ENCODE measurements at places on chromosomes 12 and 14.

DNA sequence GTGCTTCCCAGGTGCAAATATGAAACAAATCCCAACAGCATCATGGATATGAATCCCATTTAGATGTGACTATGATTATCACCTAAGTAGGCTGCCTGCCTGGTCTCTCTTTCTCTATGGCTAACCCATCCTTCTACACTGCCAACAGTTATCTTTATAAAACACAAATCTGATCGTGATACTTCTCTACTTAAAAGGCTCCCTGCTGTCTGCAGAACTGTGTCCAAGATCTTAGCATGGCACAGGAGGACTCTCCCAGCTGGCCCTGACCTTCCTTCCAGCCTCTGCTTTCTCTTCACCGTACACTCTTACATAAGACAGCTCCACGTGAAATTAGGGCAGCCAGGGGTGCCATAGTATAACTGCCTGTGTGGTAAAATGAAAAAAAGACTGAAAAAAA is 3.5 kb upstream of the SRGAP1 start:
- no peak for DNase-seq

DNA sequence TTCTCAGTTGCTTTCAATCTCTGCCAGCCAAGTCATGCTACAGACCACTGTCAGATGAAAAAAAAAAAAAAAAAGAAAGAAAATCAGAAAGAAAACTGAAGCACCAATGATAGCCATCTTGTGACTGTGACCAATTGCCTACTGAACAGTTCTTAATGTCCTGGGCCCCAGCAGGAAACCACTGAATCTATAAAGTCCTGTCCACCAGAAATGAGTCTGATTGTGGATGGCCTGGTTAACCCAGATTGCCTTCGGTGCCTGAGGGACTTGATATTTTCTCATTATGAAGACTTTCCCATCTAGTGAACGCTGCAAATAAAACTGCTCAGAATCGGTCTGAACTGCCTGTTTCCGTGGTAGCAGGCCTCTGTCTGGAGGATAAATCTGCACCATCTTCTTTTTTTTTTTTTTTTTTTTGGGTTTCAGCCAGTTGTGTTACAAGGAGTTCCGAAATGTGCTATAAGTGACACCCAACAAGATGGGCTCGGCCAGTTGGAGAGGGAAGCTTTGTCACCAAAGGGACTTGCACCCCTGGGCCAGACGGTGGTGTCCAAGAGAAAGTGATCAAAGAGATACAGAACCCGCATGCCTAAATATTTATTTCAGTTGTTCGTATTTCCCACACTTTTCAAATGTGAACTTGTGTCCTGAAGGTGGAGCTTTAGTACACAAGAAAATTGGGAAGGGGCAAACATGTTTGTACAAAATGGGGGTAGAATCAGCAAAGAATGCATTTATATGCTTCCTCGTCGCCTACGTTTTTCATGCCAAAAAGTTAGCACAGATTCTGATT is 3.0 kb upstream of the PLXNC1 start:
- no peak for DNase-seq

GRCh38 chr14:60349663-60350365 is 100.8 kb downstream of the PPM1A start:
- no peak for DNase-seq

- DNase-seq: no peak
These were observed 105.3 kb downstream of the PTPRQ start for GRCh38 chr12:80549298-80549697.

DNA sequence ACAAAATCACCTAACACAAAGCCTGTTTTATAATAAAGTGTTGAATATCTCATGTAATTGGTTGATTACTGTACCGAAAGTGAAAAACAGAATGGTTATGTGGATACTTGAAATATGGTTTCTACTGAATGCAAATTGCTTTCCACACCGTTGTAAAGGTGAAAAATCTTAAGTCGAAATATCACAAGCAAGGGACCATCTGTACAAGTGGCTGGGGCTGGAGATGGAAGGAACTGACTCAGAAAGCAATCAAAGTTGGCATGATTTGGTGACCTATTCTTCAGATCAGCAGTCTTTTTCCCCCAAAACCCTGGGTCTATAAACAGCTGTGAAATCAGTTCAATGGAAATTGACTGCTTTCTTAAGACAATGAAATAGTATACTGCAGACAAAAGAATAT is 3.6 kb downstream of the CBX5 start:
- no peak for DNase-seq

DNA sequence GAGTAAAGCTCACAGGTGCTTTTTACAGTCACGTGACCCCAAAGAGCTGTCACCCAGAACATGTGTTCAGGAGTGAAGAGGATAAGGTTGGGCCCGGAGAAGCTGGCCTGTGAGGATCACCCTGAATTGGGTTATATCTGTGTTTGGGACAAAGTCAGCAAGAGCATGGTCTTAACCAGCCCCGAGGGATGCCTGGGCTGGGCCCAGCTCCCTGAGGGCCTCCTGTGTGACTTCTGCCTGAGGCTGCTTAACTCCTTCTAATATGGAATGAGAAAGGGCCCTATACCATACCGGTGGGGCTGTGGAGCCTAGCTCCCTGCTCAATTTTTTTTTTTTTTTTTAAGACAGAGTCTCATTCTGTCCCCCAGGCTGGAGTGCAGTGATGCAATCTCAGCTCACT is 2.5 kb downstream of the CDCA4 start:
- DNase-seq: no peak

- DNase-seq: no peak
These were observed 42.7 kb upstream of the FLRT2 start for GRCh38 chr14:85487215-85487614.

DNA sequence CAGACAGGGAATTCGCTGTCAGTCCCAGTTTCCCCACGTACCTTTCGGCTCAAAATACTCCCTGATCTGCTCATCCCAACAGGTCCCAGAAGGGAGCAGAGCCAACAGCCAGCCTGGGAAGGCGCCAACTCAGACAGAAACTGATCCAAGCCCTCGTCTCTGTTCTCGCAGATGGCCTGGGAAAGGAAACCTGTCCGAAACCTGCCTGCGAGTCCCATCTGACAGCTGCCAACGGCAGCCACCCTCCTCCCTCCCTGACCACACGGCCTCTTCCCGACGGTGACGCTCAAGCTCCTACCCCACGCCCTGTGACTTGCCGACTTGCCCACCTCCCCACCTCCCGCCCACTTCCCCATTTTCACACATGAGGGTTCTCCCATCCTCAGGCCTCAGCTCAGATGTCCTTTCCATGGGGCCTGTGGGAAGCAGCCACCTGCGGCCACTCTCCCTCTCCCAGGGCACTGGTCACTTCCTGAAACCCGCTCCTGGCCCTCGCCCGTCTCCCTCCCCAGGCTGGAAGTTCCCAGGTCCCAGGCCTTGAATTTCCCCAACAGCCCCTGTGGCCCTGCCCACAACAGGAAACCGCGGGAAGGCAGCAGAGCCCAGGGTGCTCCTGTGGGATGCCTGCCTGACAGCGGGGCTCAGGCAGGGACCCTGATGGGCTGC is 60.9 kb upstream of the FBRSL1 start:
- DNase-seq: no peak

DNA sequence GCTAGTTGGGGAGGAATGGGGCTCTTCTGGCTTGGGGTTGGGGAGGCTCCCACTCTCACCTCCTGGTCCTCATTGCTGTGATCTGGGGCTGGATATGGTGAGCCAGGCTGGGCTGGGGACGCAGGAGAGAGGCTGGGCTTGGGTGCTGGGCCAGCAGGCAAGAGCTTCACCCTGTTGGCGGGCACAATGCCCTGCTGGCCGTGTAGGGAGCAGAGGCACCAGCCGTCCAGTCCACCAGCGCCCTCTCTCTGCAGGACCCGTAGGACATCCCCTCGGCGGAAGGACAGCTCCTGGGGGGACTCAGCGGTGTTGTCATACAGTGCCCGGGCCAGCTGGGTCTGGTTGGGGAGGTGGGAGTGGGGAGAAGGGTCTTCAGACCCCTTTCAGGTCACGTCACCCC is 4.5 kb downstream of the EFS start:
- DNase-seq: peak; percentile 54

- DNase-seq: no peak
These were observed 772.9 kb downstream of the MED13L start for GRCh38 chr12:115504306-115505290.

- DNase-seq: peak; percentile 64
These were observed 10.9 kb downstream of the LRTM2 start for GRCh38 chr12:1830981-1831963.

DNA sequence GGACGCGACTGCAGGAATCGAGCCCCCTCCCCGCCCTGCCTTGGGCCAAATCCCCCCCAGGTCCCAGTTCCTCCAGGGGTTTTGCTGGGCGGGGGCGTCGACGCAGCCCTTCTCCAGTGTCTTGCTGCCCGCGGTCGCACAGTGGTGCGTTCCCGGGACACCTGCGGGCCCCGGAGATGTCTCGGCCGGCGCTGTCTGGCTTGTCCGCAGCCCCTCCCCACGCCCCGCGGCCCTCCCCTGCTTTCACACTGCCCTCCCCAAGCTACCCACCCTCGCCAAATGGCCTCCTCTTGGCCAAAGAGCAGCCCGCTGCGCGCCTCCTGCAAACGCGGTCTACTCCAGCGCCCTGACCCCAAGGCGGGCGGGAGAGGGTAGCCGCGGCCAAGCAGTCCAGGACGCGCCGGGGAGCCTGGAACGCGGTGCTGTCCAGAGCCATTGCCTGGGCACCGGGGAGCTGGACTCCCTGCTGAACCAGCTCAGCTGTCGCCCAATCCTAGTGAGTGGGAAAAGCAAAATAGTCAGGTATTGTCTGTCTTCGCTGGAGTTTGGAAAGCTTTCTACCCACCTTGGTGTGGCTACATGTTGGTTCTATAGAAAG is 122.0 kb downstream of the AACS start:
- DNase-seq: no peak

- DNase-seq: peak; percentile 72
These were observed 657 bp downstream of the PEBP1 start for GRCh38 chr12:118136559-118137003.

- no peak for DNase-seq
These were observed 58.8 kb downstream of the PIK3C2G start for GRCh38 chr12:18320036-18320617.

GRCh38 chr14:96255501-96256366 is at the start of gene BDKRB1:
Gene BDKRB1, plus strand, starts transcription at chr14:96256210. Its CDS starts 7,473 bp downstream, at chr14:96263683.
- DNase-seq: no peak

DNA sequence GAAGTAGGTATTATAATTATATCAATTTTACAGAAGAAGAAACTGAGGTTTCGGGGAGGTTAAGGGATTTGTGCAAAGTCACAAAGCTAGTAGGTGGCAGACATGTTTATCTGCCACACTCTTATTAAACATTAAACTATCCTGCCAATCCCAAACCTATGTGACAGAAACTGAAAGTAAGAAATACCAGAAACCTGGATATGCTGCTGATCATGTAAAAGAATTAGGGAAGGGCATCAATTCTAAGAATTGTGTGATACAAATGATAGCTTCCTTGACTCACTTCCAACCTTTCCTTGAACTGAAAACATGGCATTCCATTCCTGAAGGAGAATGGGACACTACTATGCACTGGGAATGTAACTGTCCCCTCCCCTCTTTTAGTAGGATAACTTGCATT is 16.9 kb downstream of the TAOK3 start:
- DNase-seq: no peak

DNA sequence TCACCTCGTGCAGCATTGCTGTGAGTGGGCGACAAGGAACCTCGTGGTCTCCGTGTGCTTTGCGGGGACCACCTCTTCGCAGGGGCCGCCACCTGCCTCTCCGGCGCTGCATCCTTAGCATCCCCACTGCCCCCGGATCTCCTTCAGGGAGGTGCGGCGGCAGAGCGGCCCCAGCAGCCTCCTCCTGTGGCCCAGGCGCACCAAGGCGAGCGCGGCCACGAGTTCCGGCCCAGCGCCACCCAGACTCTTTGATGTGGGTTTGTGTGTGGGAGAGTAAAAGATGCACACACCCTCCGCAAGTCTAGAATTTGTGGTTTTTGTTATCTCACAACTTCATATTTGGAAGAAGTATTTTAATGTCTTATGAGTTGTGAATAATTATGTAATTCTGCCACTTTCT is 118.8 kb upstream of the DIO3 start:
- no peak for DNase-seq

GRCh38 chr12:2384029-2384386 is 331.2 kb downstream of the CACNA1C start:
- no peak for DNase-seq

GRCh38 chr12:30323008-30323407 is 372.7 kb downstream of the IPO8 start:
- DNase-seq: no peak

GRCh38 chr12:121337416-121337815 is 14.8 kb downstream of the ANAPC5 start:
- no peak for DNase-seq

- no peak for DNase-seq
These were observed 150.9 kb downstream of the TBX5 start for GRCh38 chr12:114254998-114255397.

- DNase-seq: no peak
These were observed 27.3 kb upstream of the OSBPL8 start for GRCh38 chr12:76586764-76587395.

DNA sequence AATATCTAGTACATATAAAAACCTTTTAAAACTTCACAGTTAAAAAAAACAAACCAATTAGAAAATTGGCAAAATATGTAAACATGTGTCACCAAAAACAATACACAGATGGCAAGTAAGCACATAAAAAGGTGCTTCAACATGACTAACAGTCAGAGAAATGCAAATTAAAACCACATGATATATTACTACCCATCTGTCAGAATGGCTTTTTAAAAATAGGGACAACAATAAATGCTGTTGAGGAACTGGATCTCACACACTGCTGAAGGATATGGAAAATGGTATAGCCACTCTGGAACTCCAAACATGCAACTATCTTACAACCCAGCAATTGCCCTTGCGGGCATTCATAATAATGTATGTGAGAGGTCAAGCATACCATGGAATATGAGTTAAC is 1153.6 kb downstream of the FLRT2 start:
- DNase-seq: no peak

GRCh38 chr14:90483571-90483974 is 86.7 kb downstream of the CALM1 start:
- no peak for DNase-seq

- DNase-seq: no peak
These were observed 216.9 kb downstream of the NTF3 start for GRCh38 chr12:5648692-5649359.

GRCh38 chr12:65501093-65501621 is 222.7 kb downstream of the MSRB3 start:
- DNase-seq: peak; percentile 80

GRCh38 chr14:89504602-89505313 is 87.7 kb upstream of the FOXN3 start:
- DNase-seq: peak; percentile 51

GRCh38 chr12:27252934-27253333 is 8.8 kb downstream of the STK38L start:
- no peak for DNase-seq

- no peak for DNase-seq
These were observed 129.2 kb downstream of the PAWR start for GRCh38 chr12:79561401-79562132.

GRCh38 chr12:131327521-131328488 is 374.1 kb downstream of the ADGRD1 start:
- DNase-seq: no peak

GRCh38 chr12:46108721-46109120 is 118.3 kb upstream of the SCAF11 start:
- no peak for DNase-seq

Data from Right ventricle myocardium superior (tissue), 1 donor.